Suppressor macrophage treated with lipopolysaccharide for 4 hours (primary cell): ENCODE measurements at places on chromosomes 3 and 15.

GRCh38 chr3:21544076-21544462 lies 206.9 kb downstream of the ZNF385D start:
- DNase-seq, result no peak

DNA sequence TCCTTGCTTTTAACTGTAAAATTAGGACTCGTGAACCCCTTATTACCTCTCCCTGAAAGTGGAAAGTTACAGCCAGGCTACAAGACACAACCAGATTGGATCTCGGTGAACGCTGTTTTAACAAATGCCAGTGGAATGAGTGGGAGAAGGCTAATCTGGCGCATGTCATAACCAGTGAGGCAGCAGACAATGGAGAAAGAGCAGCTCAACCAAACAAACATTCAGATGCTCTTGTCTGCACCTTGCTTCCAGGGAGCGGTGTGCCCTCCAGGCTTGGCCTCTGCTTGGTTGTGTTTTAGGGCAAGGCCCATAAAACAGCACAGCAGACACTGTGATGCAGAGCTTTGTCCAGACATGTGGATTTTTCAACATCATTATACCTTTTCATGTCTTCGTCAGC lies 45.9 kb upstream of the ATP1B3 start:
- DNase-seq, result no peak

DNA sequence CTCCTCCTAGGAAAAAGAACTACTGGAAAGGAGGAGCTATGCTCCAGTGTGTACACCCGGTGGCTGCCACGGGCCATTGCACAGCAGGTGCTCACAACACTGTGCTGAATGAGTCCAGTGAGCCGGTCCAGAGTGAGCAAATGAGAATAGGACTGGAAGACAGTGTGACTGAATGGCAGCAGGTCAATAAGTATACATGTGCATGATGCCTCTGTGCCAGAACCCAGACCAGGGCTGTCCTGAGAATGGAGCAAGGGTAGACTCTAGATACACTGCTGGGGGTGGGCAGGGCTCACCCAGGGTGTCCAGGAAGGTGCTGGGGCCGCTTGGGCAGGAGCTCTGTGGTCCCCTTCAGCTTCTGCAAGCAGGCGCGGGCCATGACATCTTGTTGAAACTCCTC lies 8.3 kb downstream of the POLG start:
- no peak for DNase-seq

DNA sequence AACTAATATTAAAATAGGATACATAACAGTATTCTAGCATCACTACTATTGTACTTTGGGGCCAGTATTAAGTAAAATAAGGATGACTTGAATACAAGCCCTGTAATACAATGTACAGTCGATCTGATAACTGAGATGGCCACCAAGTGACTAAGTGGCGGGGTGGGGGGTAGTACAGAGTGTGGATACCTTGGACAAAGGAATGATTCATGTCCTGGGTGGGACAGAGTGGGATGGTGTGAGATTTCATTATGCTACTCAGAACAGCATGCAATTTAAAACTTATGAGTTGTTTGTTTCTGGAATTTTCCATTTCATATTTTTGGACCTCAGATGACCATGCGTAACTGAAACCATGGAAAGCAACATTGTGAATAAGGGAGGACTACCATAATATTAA lies 46.0 kb downstream of the SLC7A14 start:
- DNase-seq, result no peak

DNA sequence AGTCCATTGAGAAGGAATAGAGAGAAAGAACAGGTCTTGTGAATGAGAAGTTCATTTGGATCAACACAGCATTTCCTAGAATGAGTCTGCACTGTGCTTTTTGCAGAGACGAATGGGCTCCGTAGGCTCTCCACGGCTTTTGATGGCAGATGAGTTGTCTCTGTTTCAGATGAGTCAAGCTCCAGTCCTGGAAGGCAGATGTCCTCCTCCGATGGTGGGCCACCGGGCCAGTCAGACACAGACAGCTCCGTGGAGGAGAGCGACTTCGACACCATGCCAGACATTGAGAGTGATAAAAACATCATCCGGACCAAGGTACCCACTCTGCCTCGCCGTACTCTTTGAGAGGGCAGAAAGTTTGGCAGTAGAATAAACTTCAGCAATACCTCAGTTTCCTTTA lies 70.5 kb downstream of the SIDT1 start:
- DNase-seq, result no peak

GRCh38 chr3:58608648-58609047 lies 31.5 kb upstream of the FAM107A start:
- no peak for DNase-seq

GRCh38 chr15:100134089-100134583 lies 207.6 kb downstream of the ADAMTS17 start:
- DNase-seq, result no peak

DNA sequence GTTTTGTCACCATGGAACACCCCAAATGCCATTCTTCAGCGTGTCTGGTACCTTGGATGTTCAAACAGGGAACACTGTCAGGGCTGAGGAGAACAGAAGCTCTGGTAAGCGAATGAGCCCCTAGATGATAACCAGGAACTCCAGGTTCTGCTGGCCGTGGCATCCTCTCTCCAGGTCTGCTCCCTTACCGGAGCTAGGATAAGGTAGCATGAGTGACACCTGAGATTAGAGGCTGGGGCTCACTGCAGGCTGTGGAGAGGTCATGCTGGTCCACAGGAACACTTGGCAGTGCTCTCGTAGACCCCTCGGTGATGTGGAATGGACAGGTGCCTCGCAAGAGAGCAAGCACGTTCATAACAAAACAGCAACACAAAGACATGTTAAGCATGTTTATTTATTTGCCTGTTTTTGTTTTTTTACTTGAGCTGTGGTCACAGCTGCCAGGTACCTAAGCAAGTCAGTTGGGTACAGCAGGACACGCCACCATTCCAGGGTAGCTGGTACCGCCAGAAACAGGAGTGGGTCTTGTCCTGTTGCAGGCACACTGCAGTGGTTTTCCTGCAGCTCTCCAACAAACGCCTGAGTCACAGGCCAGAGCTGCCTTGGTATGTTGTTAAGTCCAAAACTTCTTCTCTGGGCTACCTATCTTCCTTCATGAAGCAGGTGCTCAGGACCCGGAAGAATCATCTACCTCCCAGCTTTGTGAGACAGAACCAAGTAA lies 4.6 kb downstream of the RBM15B start:
- DNase-seq, result no peak
